GM19239 (cell line): ENCODE measurements at places on chromosomes 1 and 21.

- DNase-seq, result no peak
Observed at GRCh38 chr21:26405735-26406361, 167.2 kb downstream of the CYYR1 start.

GRCh38 chr21:20999659-21000058, 1.4 kb downstream of the NCAM2 start:
- peak; percentile 34 for DNase-seq

DNA sequence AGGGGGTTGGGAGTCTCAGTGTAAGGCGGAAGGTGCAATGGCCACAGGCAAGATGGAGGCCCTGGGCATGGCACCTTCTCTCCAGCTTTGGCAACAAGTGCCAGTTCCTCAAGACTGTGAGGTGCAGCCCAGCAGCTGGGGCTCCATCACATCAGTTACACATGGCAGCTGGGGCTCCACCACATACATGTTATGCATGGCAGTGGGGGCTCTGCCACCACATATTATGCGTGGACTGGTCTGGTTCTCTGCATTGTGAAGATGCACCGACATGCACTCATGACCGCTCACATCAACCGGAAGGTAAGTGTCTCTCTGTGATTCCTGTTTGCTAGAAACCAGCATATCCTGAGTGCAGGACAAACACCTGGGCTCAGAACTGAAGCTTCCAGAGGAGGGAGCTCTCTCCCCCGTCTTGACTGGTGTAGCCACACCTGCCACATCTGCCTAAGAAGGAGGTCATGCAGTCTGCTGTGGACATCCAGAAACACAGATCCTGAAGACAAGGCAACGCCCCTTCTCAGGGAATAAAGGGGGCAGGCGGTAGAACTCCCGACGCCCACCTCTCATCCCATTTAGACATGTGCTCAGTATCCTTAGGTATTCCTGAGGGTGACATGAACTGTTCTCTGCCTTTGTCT, 104.1 kb upstream of the TMPRSS2 start:
- DNase-seq, result no peak

DNA sequence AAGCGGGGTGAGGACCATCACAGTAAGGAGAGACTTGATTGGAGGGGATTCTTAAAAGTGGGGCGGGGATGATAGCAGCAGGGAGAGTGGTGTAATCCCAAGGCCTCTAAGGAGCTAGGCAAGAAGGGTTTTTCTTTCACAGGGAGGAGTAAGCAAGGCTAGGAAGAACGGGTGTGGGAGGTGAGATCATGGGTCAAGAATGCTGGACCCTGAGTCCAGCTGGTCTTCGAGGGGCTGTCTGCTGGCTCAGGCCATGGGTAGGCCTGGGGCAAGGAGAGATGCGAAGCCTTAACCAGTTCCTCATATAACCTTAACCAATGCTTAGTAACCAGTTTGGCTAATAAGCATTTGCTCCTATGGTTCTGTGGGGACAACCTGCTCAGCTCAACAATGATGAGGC, 599.1 kb downstream of the NPHP4 start:
- DNase-seq, result no peak

DNA sequence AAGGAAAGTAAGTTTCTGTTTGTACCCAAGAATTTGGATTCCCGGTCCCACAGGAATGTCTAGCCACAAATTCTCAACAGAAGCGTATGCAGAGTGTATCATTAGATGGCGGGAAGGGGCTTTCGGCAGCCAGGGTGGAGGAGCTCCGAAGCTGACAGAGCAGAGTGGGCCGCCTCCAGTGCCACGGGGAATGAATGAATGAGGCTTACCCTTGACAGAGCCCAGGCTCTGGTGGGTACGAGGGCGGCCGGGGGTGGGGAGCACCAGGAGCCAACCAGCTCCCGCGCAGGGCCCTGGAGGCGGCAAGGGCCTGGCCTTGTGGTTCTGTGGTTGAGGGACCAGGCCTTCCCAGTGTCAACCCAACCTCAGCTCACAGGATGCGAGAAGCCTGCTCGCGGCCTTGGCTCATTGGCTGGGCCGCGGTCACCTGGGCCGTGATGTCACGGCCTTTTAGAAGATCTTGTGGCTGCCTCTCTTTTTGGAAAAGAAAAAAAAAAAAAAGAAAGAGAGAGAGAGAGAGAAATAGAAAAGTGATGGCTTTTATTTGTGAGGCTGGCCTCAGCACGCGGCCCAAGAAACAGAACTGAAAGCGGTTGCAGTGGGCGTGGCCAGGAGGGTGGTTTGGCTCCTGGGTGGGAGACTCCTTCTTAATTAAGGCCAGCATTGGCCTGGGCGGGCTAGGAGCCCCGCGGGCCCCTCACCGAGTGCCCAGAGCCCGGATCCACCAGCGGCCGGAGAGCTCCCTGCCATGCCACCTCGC, 34.9 kb upstream of the RUNX3 start:
- peak; percentile 82 for DNase-seq
